ENCODE measurements at places on chromosomes 6 and 20. TPM values are rescaled to one million over a fixed set of nuclear protein-coding genes. Genes with fewer than 3 reads are reported as not detected.
A peak's percentile ranks its signal among the peaks of the same experiment; 100 is the strongest.

The GJA1 gene
- not detected for total RNA-seq

The DSP gene
- 89.8 TPM for total RNA-seq

The SOBP gene
- 6.9 TPM for total RNA-seq

The DACT2 gene
- not detected for total RNA-seq

The TCF21 gene
- not detected for total RNA-seq

The CST4 gene
- not detected for total RNA-seq

The CDK5RAP1 gene
- 98.2 TPM for total RNA-seq

- DNase-seq = peak; percentile 20
- H3K4me1 ChIP-seq = peaks cover 14% of the 10 kb centered on the region
- H3K4me3 ChIP-seq = no peak overlapping the region
- H3K27ac ChIP-seq = no peak overlapping the region
These were observed 76.2 kb downstream of the CDH26 start for GRCh38 chr20:60034231-60035110.

DNA sequence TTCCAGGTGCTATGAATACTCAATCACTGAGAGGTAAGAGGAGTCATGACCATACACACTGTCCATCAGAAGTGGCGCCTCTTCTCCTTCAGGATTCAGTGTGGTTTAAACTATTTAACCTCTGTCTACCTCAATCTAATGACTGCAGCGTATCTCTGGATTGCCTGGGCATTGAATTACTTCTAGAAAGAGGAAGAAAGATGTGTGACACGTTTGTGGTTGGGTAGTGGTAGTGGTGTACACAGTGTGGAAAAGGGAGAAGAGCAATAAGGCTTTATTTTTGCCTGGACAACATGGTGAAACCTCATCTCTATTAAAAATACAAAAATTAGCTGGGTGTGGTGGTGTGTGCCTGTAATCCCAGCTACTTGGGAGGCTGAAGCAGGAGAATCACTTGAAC, 38.0 kb upstream of the ECHDC1 start:
- H3K4me3 ChIP-seq = no peak overlapping the region
- H3K4me1 ChIP-seq = no peaks in the 10 kb centered on the region
- no peaks in the 10 kb centered on the region for H3K27me3 ChIP-seq
- no peaks in the 10 kb centered on the region for H3K36me3 ChIP-seq
- DNase-seq = no peak

DNA sequence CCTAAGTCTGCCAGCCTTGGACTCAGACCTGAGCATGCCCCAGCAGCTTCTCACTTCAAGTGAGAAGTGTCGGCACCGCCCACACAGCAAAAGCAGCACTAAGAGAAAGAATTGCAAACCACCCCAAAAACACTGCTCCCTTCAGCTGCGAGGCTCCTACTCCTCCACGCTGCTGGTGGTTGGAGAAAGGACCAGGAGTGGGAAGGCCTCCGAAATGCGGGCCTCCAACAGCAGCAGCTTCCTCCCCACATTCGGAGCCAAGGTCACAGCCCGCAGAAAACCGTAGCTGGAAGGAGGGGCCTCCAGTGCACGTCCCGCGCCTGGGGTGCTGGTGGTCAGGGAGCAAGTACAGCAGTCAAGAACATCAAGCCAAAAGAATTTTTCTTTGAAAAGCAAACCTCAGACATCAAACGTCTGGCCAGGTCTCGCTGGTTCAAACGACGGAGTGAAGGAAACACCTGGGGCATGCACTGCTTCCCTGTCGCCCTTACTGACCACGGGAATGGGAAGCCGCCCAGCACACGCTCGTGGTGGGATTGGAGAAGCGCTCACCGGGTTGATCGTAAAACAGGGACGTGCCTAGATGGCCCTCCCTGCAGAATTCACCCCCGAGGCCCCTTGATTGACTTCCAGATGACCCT, 185.6 kb upstream of the CST7 start:
- H3K27ac ChIP-seq = no peak overlapping the region
- H3K36me3 ChIP-seq = no peaks in the 10 kb centered on the region
- H3K4me3 ChIP-seq = no peak overlapping the region
- H3K4me1 ChIP-seq = no peaks in the 10 kb centered on the region

GRCh38 chr6:26550250-26550993, 12.3 kb downstream of the HMGN4 start:
- H3K27me3 ChIP-seq = no peaks in the 10 kb centered on the region
- H3K4me3 ChIP-seq = peak overlapping the region; percentile 81
- H3K4me1 ChIP-seq = peaks cover 24% of the 10 kb centered on the region
- peak overlapping the region; percentile 62 for H3K27ac ChIP-seq
- H3K36me3 ChIP-seq = peaks cover 10% of the 10 kb centered on the region

- peak; percentile 28 for DNase-seq
- peaks cover 20% of the 10 kb centered on the region for H3K4me1 ChIP-seq
- H3K4me3 ChIP-seq = no peak overlapping the region
- peaks cover 1% of the 10 kb centered on the region for H3K36me3 ChIP-seq
- H3K27ac ChIP-seq = no peak overlapping the region
- no peaks in the 10 kb centered on the region for H3K27me3 ChIP-seq
These were observed 247.0 kb downstream of the ATXN1 start for GRCh38 chr6:16514249-16514648.

- no peaks in the 10 kb centered on the region for H3K36me3 ChIP-seq
- no peak for DNase-seq
- no peak overlapping the region for H3K27ac ChIP-seq
- H3K27me3 ChIP-seq = peaks cover 2% of the 10 kb centered on the region
- H3K4me1 ChIP-seq = no peaks in the 10 kb centered on the region
These were observed 9.8 kb upstream of the ZNF831 start for GRCh38 chr20:59153832-59154231.

DNA sequence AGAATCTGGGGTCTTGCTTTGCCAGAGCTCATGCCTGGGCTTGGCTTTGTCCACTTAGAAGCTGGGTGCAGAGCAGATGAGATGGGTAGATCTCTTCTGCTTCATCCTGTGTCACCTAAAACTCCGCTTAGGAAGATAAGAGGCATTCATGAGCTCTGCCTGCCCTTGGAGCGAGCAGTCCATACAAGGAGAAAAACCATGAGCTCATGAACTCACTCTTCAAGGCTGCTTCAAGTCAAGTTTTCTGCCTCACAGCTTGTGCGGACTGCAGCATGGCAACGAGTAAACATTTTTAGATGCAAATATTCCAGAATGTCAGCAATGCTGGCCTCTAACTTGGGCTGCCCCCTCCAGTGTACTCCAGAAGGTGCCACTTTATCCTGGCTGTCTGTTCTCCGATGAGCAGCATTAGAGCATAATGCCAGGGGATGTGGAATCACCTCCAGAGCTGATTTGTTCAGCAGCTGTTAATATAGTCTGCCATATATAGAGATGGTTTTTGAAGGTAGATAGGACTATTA, 10.7 kb upstream of the UQCC2 start:
- DNase-seq = no peak
- no peak overlapping the region for H3K27ac ChIP-seq
- H3K36me3 ChIP-seq = no peaks in the 10 kb centered on the region
- H3K27me3 ChIP-seq = no peaks in the 10 kb centered on the region

DNA sequence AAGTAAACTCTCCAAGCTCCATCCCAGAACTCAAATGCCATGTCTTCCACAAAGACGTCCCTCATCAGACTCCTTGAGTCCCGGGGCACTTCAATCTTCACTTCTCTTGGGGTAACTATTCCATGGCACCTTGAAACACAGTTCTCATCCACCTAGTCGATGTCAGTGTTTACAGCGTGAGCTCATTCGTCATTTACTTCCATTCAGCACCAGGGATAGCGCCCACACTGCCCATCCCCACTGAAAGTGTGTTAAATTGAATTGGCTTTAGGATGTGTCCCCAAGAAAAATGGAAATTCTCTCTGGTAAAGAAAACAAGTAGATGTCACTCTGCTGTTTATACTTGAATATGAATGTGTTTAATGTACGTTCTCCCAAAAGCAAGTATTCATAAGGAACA, 31.3 kb downstream of the KCNK15 start:
- H3K4me3 ChIP-seq = no peak overlapping the region
- no peak overlapping the region for H3K27ac ChIP-seq
- no peaks in the 10 kb centered on the region for H3K36me3 ChIP-seq

- no peaks in the 10 kb centered on the region for H3K4me1 ChIP-seq
- H3K4me3 ChIP-seq = no peak overlapping the region
- no peaks in the 10 kb centered on the region for H3K36me3 ChIP-seq
- H3K27me3 ChIP-seq = peaks cover 12% of the 10 kb centered on the region
- DNase-seq = peak; percentile 32
- no peak overlapping the region for H3K27ac ChIP-seq
These were observed 40.0 kb downstream of the MYLIP start for GRCh38 chr6:16168858-16169257.

- DNase-seq = no peak
- H3K36me3 ChIP-seq = no peaks in the 10 kb centered on the region
- H3K27ac ChIP-seq = no peak overlapping the region
- H3K4me1 ChIP-seq = peaks cover 30% of the 10 kb centered on the region
These were observed 6.0 kb downstream of the HSF2 start for GRCh38 chr6:122405417-122405816.

GRCh38 chr20:35625584-35626385, 10.2 kb downstream of the SPAG4 start:
- no peak overlapping the region for H3K4me3 ChIP-seq
- H3K36me3 ChIP-seq = peaks cover 43% of the 10 kb centered on the region
- DNase-seq = no peak
- no peaks in the 10 kb centered on the region for H3K27me3 ChIP-seq
- H3K4me1 ChIP-seq = peaks cover 14% of the 10 kb centered on the region

DNA sequence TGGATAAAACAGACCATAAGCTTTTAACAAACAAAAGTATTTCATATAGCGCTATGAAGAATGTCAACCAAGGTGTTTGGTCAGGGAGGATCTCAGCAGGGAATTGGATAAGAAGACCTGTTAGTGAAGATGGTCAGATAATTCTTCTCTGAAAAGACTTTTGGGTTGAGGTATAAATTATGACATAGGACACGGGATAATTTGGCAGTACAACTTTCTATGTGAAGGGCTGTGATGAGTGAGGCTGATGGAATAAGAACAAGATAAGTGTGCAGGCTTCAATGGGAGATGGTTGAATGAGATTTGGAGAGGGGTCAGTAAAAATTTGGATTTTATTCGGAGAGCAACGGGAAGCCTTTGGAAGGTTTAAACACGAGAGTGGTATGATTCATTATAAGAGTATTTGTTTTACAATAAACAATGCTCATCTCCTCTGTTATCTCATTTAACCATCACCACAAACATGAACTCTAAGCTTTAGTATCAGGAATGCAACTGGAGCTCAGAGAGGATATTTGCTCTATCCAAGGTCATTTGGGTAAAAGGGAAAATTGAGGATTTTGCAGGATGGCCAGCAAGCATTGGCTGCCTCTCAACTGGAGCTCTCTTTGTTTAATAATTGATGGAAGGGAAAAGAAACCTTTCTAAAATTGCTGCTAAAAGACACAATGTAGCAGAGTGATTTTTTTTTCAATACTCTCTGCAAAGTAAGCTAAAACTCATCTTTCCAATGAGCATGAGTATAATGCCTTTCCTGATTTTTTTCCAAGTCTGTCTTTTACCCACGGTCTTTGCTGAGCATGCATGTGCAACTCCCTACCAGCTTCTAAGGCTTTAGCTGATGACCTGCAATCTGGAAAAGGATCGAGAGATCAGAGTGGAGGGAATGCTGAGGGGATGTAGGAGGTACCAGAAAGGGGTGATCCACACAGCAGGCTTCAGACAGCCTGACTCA, 534.0 kb downstream of the CBLN4 start:
- no peaks in the 10 kb centered on the region for H3K36me3 ChIP-seq
- 0 out of 2 replicates have a peak overlapping the region, but pooled peaks have one; percentile 7 for H3K4me3 ChIP-seq
- H3K27ac ChIP-seq = peak overlapping the region; percentile 80
- peak; percentile 92 for DNase-seq

DNA sequence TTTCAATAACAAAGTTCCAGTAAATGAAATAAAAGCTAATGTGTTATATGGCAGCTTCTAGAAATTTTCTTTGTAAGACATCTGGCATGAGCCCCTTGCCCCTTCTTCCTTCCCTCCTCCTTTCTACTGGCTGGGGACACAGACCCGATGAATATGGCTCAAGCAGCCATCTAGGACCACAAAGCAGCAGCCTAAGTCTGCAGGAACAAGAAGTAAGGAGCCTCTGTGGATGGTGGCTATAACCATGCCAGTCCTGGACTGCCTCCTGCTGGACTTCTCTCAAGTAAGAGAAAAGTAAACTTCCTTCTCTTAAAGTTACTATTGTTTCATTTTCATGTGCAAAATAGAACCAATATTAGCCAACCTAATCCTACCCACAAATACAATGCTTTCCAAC, 114.9 kb upstream of the DST start:
- DNase-seq = peak; percentile 72
- H3K4me1 ChIP-seq = no peaks in the 10 kb centered on the region
- no peaks in the 10 kb centered on the region for H3K27me3 ChIP-seq
- H3K4me3 ChIP-seq = no peak overlapping the region
- H3K27ac ChIP-seq = no peak overlapping the region
- no peaks in the 10 kb centered on the region for H3K36me3 ChIP-seq

DNA sequence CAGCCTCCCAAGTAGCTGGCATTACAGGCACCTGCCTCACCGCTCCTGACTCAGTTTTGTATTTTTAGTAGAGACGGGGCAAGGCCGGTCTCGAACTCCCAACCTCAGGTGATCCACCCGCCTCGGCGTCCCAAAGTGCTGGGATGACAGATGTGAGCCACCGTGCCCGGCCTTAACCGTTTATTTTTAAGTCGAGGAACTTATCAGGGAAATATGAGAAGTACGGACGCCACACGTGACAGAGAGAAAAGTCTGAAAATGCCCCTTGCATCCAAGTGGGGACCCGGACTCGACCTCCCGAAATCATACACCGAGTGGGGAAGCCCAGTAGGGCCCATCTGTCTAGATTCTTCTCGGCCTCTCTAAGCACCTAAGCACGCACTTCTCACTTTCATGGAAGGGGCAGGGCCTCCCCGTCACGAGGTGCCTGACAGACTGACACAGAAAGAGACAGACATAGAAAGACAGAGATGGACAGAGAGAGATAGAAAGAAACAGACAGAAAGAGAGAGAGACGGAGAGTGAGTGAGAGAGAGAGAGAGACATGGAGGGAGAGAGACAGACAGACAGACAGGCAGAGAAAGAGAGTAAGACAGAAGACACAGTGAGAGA, 756.5 kb upstream of the DEFB115 start:
- H3K36me3 ChIP-seq = no peaks in the 10 kb centered on the region
- no peak overlapping the region for H3K27ac ChIP-seq
- no peaks in the 10 kb centered on the region for H3K4me1 ChIP-seq

DNA sequence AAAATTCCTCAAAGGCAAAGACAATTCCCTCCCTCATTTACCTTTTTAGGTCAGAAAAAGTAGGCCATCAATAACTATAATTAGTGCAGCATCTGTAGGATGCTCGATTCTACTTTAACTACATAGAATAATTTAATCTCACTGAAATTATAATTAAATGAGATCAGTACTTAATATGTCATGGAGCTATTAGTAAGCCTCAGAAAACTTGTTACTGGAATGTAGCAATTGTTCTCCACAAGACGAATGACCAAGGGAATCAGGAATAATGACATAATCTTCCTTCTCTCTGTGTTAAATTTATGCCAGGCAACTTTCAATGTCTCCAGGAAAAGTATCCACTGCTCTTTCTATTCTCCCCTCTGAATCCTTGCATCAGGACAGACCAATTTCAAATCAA, 34.1 kb downstream of the SESN1 start:
- DNase-seq = no peak
- H3K36me3 ChIP-seq = no peaks in the 10 kb centered on the region
- H3K4me1 ChIP-seq = peaks cover 16% of the 10 kb centered on the region
- no peaks in the 10 kb centered on the region for H3K27me3 ChIP-seq
- no peak overlapping the region for H3K4me3 ChIP-seq

Data from HepG2 (cell line).